Activated CD8-positive, alpha-beta T cell treated with anti-CD3 and anti-CD28 coated beads for 36 hours (primary cell): ENCODE measurements at places on chromosomes 5 and 9.

DNA sequence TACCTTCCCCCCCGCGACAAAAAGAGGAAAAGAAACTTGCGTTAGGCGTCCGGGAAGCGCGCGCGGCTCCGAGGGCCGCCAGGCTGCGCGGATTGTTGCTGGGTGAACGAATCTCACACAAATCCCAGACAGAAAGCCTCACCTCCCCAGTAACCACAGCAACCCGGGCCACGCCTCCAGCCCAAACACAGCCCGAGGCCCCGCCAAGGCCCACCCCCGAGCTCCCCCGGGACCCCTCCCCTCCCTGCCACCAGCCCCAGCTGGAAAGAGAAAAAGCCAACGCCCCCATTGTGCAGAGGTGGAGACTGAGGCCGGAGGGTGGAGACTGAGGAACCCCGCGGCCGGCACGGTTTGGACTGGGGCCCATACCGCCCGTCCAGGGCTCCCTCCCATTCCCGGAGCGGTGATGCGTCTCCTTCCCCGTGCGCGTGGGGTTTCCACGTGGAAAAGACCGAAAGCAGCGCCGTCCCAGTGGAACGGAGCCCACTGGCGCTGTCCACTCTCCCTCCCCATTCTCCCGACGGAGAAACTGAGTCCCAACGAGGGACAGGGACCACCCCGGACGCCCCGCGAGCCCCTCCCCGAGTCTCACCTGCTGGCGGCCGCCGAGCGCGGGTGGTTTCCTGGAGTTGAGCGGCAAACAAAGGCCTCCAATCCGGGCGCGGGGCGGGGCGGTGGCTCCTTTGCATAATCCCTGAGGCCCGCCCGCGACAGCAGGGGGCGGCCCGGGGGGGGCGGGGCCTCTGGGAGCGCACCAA, 10.2 kb upstream of the AKNA start:
- DNase-seq: peak; percentile 99

DNA sequence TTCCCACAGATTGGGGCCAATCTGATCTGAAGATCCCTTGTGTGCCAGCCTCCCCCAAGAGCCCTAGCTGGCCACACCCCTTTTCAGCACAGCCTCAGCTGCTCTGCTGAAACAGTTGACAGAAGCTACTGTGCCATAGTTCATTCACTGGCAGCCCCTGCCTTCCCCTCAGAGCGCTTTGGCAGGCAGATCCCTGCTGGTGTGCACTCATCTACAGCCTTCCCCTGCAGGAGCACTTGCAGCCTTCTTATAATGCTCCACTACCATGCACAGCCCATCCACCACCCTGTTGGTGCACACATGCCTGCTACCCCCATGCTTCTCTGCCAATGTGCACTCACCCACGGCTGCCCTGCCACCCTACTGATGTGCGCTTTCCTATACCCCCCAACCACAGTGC, 471.3 kb downstream of the MTRR start:
- DNase-seq: no peak

GRCh38 chr9:27475057-27475595, 49.0 kb upstream of the IFNK start:
- no peak for DNase-seq

DNA sequence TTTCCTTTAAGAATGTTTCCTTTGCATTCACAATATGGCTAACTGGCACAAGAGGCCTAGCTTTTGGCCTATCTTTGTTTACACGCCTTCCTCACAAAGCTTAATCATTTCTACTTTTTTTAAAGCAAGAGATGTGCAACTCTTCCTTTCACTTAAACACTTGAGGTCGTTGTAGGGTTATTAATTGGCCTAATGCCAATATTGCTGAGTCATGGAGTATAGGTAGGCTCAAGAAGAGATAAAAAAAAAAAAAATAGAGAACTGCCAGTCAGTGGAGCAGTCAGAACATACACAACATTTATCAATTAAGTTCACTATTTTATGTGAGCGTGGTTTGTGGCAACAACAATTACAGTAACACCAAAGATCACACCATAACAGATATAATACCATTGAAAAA, 5.9 kb downstream of the FKBP15 start:
- DNase-seq: no peak

GRCh38 chr5:177325868-177326381, 14.2 kb upstream of the MXD3 start:
- DNase-seq: no peak

GRCh38 chr9:92963831-92964606, 16.7 kb downstream of the FGD3 start:
- peak; percentile 90 for DNase-seq

DNA sequence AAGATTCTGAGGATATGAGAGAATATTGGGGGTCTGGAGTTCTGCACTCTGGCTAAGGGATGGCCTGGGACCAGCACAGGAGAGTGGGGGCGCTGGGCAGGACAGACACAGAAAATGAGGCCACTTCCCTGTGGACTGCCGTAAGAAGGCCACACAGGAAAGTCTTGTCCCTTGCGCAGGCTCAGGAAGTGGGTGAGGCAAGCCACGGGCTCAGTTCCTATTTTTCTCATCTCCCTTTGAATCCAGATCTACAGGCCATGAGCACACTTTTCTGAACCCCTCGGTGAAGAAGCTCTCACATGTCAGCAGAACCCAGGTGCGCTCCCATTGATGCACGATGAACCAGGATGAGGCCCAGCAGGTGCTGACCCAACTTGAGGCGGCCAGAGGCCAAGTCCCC, 207.4 kb downstream of the AGTPBP1 start:
- no peak for DNase-seq

GRCh38 chr9:36250079-36250478, 8.2 kb downstream of the GNE start:
- DNase-seq: no peak

DNA sequence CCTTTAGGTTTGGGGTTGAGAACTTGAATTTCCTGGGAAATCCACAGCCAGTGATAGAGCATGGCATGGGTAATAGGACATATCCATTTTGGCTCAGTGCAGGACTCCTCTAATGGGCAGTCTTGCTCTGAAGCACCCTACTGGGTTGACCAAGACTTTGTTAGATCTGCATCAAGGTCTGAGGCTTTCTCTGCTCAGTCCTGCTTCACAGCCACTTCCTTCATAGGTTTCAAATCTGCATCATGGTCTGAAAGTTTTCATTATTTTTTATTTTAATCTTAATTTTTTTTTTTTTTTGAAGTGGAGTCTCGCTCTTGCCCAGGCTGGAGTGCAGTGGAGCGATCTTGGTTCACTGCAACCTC, 36.5 kb downstream of the KIF2A start:
- no peak for DNase-seq
